B cell (primary cell): ENCODE measurements at places on chromosomes 7 and 10. TPM values are rescaled to one million over a fixed set of nuclear protein-coding genes. Genes with fewer than 3 reads are reported as not detected.

- H3K36me3 ChIP-seq = peaks cover 12% of the 10 kb centered on the region
- H3K4me1 ChIP-seq = no peaks in the 10 kb centered on the region
- H3K4me3 ChIP-seq = no peak overlapping the region
- DNase-seq = no peak
- no peaks in the 10 kb centered on the region for H3K27me3 ChIP-seq
Observed at GRCh38 chr10:118332236-118332635, 9.9 kb downstream of the FAM204A start.

DNA sequence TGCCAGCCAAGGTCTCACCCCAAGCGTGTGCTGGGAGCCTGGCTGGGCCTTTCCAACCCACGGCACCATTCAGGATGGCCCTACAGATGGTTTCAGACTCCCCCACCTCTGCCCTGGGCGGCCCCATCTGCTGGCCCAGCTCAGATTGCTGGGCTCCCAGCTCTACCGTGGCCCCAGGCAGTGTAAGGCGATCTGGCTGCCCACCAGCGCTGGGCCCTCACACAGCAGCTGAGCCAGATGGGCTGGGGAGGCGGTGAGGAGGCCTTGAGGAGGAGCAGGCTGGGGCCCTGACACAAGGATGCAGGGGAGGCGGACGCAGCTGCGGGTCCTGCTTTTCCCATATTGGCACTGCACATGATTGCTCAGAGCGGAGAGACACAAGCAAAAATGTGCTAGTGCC lies 162.8 kb downstream of the NRF1 start:
- H3K36me3 ChIP-seq = no peaks in the 10 kb centered on the region
- H3K27me3 ChIP-seq = peaks cover 9% of the 10 kb centered on the region
- H3K4me3 ChIP-seq = no peak overlapping the region

Gene ABHD11
- total RNA-seq = 23.2 and 27.7 TPM in 2 replicates

- no peaks in the 10 kb centered on the region for H3K4me1 ChIP-seq
- no peaks in the 10 kb centered on the region for H3K27me3 ChIP-seq
Observed at GRCh38 chr10:77313066-77313750, 324.4 kb downstream of the KCNMA1 start.

DNA sequence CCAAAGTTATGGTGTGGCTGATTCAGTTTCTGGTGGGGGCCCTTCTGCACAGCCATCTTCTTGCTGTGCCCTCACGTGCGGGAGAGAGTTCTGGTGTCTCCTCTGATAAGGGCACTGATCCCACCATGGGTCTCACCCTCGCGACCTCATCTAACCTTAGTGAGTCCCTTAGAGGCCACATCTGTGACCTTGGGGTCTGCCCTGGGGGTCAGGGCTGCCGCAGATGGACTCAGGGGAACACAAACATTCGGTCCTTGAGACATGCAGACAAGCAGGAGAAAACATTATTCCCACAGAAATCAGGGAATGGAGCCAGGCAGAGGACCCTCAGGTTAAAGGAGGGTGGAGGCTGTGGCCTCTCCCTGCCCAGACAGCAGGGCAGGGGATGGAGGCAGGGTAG lies 177.9 kb downstream of the DNAJB6 start:
- DNase-seq = no peak
- no peaks in the 10 kb centered on the region for H3K27me3 ChIP-seq
- no peaks in the 10 kb centered on the region for H3K4me1 ChIP-seq
- H3K4me3 ChIP-seq = no peak overlapping the region
- no peak overlapping the region for H3K27ac ChIP-seq

Gene LMTK2
- 13.1 and 16.7 TPM in 2 replicates for total RNA-seq

Gene AKR1D1
- not detected in 2 replicates for total RNA-seq

- H3K4me1 ChIP-seq = peaks cover 46% of the 10 kb centered on the region
- no peak overlapping the region for H3K4me3 ChIP-seq
- no peaks in the 10 kb centered on the region for H3K27me3 ChIP-seq
- DNase-seq = peak; percentile 37
- H3K36me3 ChIP-seq = no peaks in the 10 kb centered on the region
Observed at GRCh38 chr7:129615018-129615417, 3.5 kb downstream of the NRF1 start.

- H3K4me3 ChIP-seq = no peak overlapping the region
- no peaks in the 10 kb centered on the region for H3K27me3 ChIP-seq
- H3K4me1 ChIP-seq = no peaks in the 10 kb centered on the region
- no peak overlapping the region for H3K27ac ChIP-seq
- H3K36me3 ChIP-seq = no peaks in the 10 kb centered on the region
- DNase-seq = no peak
Observed at GRCh38 chr7:78220754-78221153, 422.2 kb downstream of the PHTF2 start.

- H3K36me3 ChIP-seq = no peaks in the 10 kb centered on the region
- H3K4me1 ChIP-seq = no peaks in the 10 kb centered on the region
- H3K27ac ChIP-seq = no peak overlapping the region
- no peak overlapping the region for H3K4me3 ChIP-seq
Observed at GRCh38 chr7:135791543-135792362, 43.1 kb upstream of the FAM180A start.

GRCh38 chr10:42970451-42971250 lies 106.2 kb upstream of the RET start:
- DNase-seq = no peak
- H3K27ac ChIP-seq = no peak overlapping the region
- no peaks in the 10 kb centered on the region for H3K36me3 ChIP-seq
- no peaks in the 10 kb centered on the region for H3K4me1 ChIP-seq

GRCh38 chr10:86968271-86968993 lies at the start of gene ADIRF:
Gene ADIRF (plus strand): TSS chr10:86968482. CDS start chr10:86968545, 63 bp downstream.
- peak; percentile 46 for DNase-seq
- H3K27me3 ChIP-seq = peaks cover 33% of the 10 kb centered on the region
- no peak within 1 kb of the TSS for H3K27ac ChIP-seq
- H3K4me1 ChIP-seq = peaks cover 49% of the 10 kb centered on the region
- H3K36me3 ChIP-seq = no peaks in the 10 kb centered on the region

Gene ZNF804B
- not detected in 2 replicates for total RNA-seq

Gene KIAA1549
- total RNA-seq = 0.36 and 0.52 TPM in 2 replicates

DNA sequence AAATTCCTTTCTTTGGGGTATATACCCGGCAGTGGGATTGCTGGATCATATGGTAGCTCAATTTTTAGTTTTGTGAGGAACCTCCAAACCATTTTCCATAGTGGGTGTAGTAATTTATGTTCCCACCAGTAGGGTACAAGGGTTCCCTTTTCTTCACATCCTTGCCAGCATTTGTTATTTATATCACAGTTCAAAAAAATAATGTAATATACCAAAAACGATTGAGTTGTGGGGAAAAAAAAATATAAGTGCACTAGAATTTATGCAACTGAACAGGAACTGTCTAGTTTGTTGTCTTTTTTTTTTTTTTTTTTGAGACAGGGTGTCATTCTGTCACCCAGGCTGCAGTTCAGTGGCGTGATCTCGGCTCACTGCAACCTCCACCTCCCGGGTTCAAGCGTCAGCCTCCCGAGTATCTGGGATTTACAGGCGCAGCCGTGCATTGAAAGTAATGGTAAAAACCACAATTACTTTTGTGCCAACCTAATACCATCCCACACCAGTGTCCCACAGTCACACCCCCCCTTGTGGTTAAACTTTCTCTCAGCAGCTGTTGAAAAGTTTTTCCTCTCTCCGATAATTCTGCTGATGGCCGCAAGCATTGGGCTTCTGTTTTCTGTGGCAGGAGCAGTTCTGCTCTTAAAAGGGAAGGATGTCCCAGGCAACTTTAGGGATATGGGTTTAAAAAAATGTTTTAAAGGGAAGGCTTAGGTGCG lies 6.8 kb upstream of the LAT2 start:
- peaks cover 37% of the 10 kb centered on the region for H3K4me1 ChIP-seq
- H3K27me3 ChIP-seq = no peaks in the 10 kb centered on the region
- no peak overlapping the region for H3K4me3 ChIP-seq
- peak; percentile 73 for DNase-seq
- H3K36me3 ChIP-seq = no peaks in the 10 kb centered on the region

Gene ATP5F1C
- 110 and 114 TPM in 2 replicates for total RNA-seq

GRCh38 chr7:27329909-27330308 lies 87.3 kb downstream of the EVX1 start:
- DNase-seq = no peak
- peaks cover 2% of the 10 kb centered on the region for H3K27me3 ChIP-seq
- H3K27ac ChIP-seq = no peak overlapping the region
- no peaks in the 10 kb centered on the region for H3K4me1 ChIP-seq

Gene CALHM2
- total RNA-seq = 42.8 and 46.2 TPM in 2 replicates

Gene PNLIPRP1
- total RNA-seq = not detected in 2 replicates

- no peaks in the 10 kb centered on the region for H3K36me3 ChIP-seq
- H3K27me3 ChIP-seq = no peaks in the 10 kb centered on the region
- peaks cover 25% of the 10 kb centered on the region for H3K4me1 ChIP-seq
- H3K27ac ChIP-seq = no peak overlapping the region
Observed at GRCh38 chr10:102131286-102132170, 1.3 kb upstream of the PPRC1 start.

Gene SLC16A12
- not detected in 2 replicates for total RNA-seq

DNA sequence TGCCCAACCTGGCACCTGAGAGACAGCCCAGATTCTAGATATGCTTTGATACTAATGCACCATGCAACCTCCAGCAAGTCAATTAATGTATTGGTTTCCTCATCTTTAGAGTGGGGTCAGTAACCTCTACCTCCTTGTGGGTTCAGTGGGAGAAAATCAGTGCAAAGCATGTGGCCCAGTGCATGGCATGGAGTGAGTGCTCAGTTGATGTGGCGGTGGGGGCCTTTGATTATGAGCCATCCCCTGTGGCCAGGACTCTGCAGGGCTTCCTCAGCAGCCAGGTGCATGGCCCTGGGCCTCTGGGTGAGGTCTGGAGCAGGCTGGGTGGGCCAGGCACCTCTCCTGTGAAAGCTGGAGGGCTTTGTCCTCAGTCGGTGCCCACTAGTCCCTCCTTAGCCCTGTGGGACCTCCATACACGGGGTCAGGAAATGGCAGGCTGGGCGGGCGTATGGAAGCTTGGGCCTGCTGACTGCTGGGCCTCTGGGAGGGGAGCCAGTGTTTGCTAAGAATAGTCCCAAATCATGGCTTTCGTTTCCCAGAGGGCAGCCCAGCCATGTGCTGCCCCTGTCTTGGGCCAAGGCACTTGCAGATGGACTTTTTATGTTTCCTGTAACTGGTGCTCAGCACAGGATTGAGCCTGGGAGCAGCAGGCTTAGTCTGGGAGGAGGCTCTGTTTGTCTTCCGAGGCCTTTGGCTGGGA lies 3.4 kb downstream of the PALD1 start:
- no peak for DNase-seq
- peaks cover 40% of the 10 kb centered on the region for H3K4me1 ChIP-seq
- H3K27me3 ChIP-seq = no peaks in the 10 kb centered on the region
- no peaks in the 10 kb centered on the region for H3K36me3 ChIP-seq

Gene NUP205
- 62.5 and 70.3 TPM in 2 replicates for total RNA-seq

DNA sequence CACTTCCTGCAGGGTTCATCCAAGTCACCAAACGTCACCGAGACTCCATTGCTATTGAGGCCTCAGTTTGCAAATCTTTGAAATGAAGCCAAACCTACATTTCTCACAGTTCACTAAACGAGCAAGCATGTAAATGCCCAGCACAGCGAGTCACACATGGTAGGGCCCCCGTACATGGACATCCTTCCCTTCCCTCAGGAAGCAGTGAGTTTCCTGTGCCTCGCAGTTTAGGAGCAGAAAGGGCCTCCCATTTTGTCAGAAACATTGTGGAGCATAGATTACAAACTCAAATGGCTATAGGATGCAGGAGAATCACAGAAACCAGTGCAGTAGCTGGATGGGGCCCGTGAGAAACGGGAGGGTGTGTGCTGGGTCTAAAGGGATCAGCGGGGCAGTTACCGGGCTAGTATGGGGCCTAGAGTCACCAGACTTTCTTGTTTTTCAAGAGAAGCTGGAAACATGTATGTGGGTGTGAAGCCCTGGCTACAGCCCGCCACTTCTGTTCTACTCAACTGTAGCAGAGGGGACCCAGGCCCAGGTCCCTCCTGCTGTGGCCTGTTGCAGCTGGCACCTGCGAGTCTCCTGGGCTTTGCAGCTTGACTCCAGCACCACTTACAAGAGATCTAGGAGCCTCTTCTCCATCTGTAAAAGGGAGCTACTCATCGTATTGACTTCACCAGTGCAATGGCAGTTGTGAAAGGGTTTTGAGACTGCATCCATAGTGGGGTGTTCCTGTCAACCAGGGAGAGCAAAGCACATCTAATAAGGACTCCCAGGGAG lies 14.2 kb upstream of the SLC18A3 start:
- H3K4me3 ChIP-seq = no peak overlapping the region
- no peaks in the 10 kb centered on the region for H3K36me3 ChIP-seq
- H3K27me3 ChIP-seq = peaks cover 3% of the 10 kb centered on the region
- no peak overlapping the region for H3K27ac ChIP-seq

GRCh38 chr7:29352041-29352440 lies 157.5 kb downstream of the CHN2 start:
- DNase-seq = no peak
- no peaks in the 10 kb centered on the region for H3K4me1 ChIP-seq
- H3K27ac ChIP-seq = no peak overlapping the region
- H3K4me3 ChIP-seq = no peak overlapping the region
- no peaks in the 10 kb centered on the region for H3K27me3 ChIP-seq

GRCh38 chr7:13031468-13031867 lies 344.0 kb downstream of the ARL4A start:
- no peak overlapping the region for H3K27ac ChIP-seq
- no peak overlapping the region for H3K4me3 ChIP-seq
- H3K36me3 ChIP-seq = no peaks in the 10 kb centered on the region
- H3K27me3 ChIP-seq = no peaks in the 10 kb centered on the region

GRCh38 chr7:2646680-2647571 lies 15.1 kb downstream of the TTYH3 start:
- H3K27me3 ChIP-seq = no peaks in the 10 kb centered on the region
- no peak for DNase-seq
- no peak overlapping the region for H3K4me3 ChIP-seq
- no peaks in the 10 kb centered on the region for H3K36me3 ChIP-seq
- H3K27ac ChIP-seq = no peak overlapping the region

Gene ARHGAP22
- 2.0 and 4.5 TPM in 2 replicates for total RNA-seq

Gene FXYD4
- total RNA-seq = not detected in 2 replicates

- DNase-seq = no peak
- H3K27me3 ChIP-seq = no peaks in the 10 kb centered on the region
- no peaks in the 10 kb centered on the region for H3K4me1 ChIP-seq
- H3K4me3 ChIP-seq = no peak overlapping the region
- H3K36me3 ChIP-seq = no peaks in the 10 kb centered on the region
Observed at GRCh38 chr7:117782761-117783160, 90.5 kb downstream of the CTTNBP2 start.

DNA sequence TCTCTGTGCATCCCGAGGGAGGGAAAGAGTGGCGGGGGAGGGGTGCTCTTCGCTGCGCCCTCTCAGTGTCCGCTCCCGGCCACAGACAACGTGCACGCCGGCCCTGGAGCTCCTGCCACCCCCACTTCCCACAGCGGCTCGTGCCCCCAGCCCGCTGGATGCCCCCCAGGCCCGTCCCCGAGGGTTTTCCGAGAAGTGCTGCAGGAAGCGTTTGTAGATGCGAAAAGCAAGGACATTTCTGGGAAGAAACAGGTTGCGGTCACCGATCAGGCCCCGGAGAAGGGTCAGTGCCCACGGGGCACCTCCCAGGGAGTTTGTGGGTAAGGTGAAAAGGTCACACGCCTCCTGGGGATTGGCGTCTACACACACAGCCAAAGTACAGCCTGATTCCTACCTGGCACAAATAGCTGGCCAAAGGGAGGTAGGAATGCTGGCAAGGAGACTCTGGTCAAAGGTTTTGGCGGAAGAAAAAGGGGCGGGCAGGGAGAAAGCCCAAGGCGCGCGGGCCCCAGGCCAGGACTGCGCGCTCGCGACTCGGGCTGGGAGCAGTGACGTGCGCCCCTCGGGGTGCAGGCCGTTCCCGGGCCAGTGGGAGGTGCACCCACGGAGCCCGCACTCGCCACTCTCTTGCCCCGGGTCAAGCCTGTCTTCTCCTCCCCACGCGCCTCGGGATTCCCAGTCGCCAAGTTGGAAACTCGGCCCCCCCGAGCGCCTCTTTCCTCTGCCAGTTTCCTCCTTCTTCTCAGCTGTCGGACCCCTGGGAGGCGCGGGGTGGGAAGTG lies 1.5 kb upstream of the NRP1 start:
- no peak overlapping the region for H3K27ac ChIP-seq
- peaks cover 16% of the 10 kb centered on the region for H3K4me1 ChIP-seq
- peaks cover 24% of the 10 kb centered on the region for H3K27me3 ChIP-seq
- no peak for DNase-seq
- H3K36me3 ChIP-seq = no peaks in the 10 kb centered on the region
